CD4-positive, CD25-positive, alpha-beta regulatory T cell (primary cell): ENCODE measurements at places on chromosomes 3 and 15. TPM values are rescaled to one million over a fixed set of nuclear protein-coding genes. Genes with fewer than 3 reads are reported as not detected.

- no peak for DNase-seq
- H3K36me3 ChIP-seq = no peaks in the 10 kb centered on the region
- H3K27ac ChIP-seq = no peak overlapping the region
- H3K27me3 ChIP-seq = no peaks in the 10 kb centered on the region
- H3K4me1 ChIP-seq = no peaks in the 10 kb centered on the region
Measured at GRCh38 chr3:123698813-123699212, 114.0 kb upstream of the HACD2 start.

GRCh38 chr3:3110299-3110630 lies at the start of gene IL5RA:
TSS of gene IL5RA (minus strand) at chr3:3110374. CDS start at chr3:3104984, 5,390 bp downstream.
- no peak within 1 kb of the TSS for H3K4me3 ChIP-seq
- H3K4me1 ChIP-seq = no peaks in the 10 kb centered on the region
- H3K36me3 ChIP-seq = no peaks in the 10 kb centered on the region
- H3K27ac ChIP-seq = no peak within 1 kb of the TSS

DNA sequence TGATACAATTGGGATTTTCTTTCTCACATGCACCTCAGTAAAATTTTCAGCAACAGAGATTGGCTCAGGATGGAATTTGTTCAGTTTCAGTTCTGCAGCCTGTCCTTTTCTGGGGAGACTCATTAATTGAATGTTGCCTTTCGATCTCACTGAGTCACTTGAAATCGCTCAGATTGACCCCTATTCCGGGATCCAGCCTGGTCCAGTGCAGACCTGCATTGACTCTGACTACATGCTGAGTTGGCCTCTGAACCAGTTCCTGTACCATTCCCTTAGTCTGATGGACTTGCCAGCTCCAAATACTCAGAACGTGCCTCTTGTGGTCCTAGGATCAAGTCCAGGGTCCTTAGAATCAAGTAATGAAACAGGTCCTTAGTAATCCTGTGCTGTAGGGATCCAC lies 9.4 kb downstream of the IGF1R start:
- H3K36me3 ChIP-seq = no peaks in the 10 kb centered on the region
- H3K27ac ChIP-seq = no peak overlapping the region
- H3K4me1 ChIP-seq = peaks cover 5% of the 10 kb centered on the region
- no peak overlapping the region for H3K4me3 ChIP-seq
- DNase-seq = no peak

WDR93 gene
- not detected for total RNA-seq
